ENCODE measurements at places on chromosomes 4 and X.

- DNase-seq = peak; percentile 67
Observed at GRCh38 chr4:120053911-120054310, 12.7 kb downstream of the MAD2L1 start.

- no peak for DNase-seq
Observed at GRCh38 chr4:106584337-106584989, 215.9 kb upstream of the GIMD1 start.

DNA sequence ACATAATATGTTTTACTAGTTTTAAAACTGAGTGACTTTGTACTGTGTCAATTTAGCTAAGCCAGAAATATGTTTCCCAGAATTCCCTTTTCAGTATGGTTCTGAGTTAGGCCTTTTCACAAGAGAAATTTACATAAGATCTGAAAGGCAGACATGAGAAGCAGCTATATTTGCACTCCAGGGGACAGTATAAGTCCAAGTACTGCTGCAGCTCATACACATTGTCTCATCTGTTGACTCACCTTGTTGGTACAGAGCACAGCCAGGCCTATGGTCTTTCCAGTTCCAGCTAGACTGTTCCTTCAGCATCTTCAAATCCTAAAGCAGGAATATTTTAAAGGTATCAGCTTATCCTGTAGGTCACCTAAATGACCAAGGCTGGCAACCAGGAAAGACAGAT lies 53.5 kb downstream of the BMP3 start:
- DNase-seq = no peak

- DNase-seq = no peak
Observed at GRCh38 chr4:36208893-36209473, 35.3 kb downstream of the ARAP2 start.

DNA sequence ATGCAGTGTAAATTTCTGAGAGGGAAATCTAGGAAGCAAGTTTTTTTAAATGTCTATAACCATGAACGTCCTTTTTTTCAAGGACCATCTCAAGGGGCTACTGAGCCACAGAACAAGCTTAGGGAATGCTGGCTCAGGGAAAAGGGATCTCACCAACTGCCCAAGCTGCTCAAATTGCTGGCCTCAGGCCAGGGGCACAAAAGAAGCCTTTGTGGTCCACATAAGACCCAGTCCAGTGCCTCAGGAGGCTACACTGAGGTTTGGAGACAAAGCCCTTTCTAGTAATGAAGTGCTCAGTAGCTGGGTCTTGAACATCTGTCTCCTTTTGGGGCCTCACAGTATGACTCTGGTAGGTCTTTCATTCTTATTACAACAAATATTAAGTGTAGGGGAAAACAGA lies 305.5 kb downstream of the RAB28 start:
- DNase-seq = no peak

DNA sequence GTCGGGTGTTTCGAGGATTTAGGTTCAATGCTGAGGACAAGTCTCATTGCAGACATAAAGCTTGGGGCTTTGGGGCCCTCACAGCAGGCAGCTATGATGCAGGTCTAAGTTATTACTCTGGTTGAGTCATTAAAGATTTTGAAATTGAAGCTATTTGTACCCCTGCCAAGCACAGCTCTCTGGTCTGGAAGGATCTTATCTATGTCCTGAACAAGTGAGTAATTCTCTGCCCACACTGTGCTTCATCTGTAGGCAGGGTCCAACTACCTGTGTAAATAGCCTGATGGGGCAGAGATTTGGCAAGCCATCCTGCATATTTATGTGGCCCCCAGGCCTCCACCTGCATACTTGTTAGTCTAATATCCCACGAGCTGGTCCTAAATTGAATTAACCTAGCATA lies 41.4 kb upstream of the MAGEA4 start:
- DNase-seq = no peak

DNA sequence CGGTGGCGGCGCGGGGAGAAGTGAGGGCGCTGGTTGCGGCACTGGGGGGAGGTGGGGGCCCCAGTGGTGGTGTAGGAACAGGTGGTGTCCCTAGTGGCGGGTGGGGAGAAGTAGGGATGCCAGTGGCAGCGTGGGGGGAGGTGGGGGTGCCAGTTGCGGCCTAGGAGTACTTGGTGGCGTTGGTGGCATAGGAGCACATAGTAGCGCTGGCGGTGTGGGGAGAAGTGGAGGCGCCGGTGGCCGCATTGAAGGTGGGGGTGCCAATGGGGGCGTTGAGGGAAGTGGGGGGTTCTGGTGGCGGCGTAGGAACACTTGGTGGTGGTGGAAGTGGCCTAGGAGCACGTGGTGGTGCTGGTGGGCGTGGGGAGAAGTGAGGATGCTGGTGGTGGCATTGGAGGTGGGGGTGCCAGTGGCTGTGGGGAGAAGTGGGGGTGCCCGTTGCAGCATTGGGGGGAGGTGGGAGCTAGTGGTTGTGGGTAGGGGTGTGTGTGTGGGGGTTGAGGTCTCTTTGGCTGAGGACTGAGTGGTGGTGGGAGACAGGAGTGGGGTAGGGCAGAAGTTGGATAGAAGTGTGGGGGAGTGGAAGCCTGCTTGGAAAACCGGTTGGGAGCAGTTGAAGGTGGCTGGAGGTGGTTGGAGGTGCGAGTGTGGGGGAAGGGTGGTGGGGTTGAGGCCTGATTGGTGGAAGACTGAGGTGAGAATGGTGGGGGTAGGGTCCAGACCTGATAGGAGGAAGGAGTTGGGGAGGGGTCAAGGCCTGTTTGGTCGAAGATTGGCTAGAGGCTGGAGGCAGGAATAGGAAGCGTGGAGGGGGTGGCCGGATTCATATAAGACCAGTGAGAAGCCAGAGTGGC lies 1.1 kb downstream of the GCNA start:
- no peak for DNase-seq

DNA sequence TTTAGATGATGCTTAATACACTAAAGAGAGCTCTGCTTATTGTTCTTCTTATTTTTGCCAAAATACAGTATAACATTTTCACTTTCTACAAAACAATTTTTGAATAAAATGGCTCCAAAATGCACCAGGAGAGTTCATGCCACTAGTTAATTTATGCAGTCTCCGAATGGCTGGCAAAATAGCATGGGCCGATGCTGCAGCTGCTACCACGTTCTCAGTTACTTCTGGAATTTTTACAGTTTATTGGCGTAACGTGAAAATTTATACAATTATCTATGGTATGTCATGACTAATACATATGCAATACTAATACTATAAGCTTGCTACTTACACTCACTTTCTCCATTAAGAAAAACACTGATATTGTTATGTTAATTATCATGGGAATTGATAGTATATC lies 16.5 kb downstream of the KLHL13 start:
- no peak for DNase-seq

GRCh38 chr4:10172278-10172921 lies 55.8 kb upstream of the WDR1 start:
- DNase-seq = no peak

GRCh38 chrX:84876876-84877275 lies 126.8 kb upstream of the APOOL start:
- no peak for DNase-seq

All from inflammatory macrophage treated with lipopolysaccharide for 4 hours (primary cell).